ENCODE measurements at places on chromosomes 1 and 21.

DNA sequence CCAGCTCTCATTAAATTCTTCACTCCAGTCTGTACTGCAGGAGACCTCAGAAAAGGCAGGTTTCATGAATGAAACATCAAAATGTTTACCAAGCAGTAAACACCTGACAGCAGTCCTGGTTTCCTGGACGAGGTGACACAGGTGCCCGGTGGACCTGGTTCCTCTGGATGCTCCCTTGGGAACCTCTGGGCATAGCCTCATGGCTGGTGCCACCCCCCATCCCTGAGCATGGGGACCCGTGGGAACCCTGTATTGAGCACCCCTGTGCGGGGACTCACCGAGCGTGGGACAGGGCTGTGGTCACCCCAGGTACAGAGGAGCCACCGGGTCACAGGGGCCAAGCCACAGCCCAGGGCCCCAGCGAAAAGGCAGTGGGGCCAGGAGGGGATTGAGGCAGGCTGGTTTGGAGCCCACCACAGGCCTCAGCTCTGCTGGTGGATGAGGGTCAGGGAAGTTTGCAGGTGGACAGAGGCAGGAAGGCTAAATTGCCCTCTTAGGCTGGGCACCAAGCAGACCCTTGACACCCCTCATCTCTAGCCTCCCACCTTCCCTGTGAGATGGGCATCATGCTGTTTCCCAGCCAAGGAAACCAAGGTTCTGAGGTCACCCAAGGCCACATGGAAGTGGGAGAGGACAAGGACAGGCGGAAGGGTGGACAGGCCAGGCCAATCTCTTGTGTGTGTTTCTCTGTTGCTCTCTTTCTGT lies 158.4 kb downstream of the PTPRU start:
- no peak for DNase-seq

DNA sequence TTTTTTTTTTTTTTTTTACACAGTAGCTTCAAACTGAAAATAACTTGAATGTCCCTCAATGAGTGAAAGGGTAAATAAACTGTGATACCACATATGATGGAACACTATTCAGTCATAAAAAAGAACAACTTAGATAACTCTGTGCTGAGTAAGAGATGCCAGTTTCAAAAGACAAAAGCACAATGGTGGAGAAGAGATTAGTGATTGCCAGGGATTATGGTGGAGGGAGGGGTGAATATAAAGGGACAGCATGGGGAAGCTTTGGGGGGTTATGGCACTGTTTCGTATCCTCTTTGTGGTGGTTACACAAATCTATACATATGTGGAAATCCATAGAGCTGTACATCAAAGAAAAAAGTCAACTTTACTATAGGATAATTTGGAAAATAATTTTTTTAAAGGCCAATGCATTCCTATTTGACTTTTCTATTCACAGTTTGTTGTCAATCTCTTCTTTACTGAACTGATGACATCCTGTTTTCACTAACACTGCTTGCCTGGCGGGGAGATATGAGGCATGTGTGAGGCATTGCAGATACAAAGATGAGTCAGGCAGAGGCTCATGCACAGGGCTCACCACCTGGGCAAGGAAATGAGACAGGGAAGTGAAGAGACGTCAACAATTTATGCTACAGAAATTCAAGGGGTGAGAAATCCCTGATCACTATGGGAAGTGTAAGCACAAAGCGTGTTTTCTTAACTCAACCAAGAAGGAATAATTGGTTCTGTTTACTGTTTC lies 302.7 kb downstream of the DUSP10 start:
- peak; percentile 72 for DNase-seq

DNA sequence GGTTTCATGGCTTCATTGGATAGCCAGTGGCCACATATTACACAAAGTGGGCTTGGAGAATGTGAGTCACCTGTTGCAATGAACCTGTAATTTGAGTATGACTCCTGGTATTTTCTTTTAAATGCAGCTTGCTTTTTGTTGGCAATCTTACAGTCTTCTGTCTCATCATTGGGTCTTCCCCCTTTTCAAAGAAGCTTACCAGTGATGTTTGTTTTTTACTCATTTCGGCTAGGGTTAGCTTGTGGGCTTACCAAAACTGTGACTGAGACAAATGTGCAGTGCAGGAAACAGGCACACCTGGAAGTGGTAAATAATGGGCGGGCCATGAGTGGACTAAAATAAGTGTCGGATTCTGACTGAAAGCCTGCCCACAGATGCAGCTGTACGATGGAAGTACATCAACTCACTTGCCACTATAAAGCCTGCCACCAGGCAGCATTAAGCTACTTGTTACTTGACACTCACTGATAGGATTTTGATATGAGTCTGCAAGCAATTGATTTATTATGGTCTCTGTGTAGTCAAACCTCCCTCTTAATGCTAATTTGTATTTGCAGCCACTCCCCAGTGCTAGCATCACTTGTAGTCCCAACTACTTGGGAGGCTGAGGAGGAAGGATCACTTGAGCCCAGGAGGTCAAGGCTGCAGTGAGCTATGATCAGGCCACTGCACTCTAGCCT lies 4.2 kb downstream of the HHAT start:
- DNase-seq: peak; percentile 74

DNA sequence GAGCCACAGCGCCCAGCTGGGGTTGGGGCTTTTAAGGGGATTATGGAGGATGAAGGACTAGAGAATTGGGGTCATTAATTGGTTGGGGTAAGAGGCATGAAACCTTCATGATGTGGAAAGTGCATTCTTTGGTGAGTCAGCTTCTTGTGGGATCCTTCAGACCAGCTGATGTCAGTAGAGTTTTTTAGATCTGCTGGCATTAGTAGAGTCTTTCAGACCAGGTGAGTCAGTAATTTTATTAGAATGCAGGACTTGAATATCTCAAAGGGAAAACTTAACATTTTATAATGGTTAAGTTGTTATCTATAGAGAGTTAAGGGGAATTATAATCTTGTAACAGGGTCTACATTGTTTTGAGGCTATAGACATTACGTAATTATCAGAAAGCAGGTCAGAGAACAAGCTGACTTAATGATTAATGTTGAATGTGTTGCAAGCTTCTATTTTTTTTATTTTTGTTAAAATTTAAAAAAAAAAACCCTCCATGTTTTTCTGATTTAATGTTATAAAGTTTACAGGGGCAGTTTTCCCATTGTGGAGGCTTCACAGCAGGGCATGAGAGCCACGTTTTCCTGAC lies 160.9 kb upstream of the FMN2 start:
- DNase-seq: no peak

GRCh38 chr1:235513495-235514366 lies 9.5 kb upstream of the B3GALNT2 start:
- DNase-seq: no peak

DNA sequence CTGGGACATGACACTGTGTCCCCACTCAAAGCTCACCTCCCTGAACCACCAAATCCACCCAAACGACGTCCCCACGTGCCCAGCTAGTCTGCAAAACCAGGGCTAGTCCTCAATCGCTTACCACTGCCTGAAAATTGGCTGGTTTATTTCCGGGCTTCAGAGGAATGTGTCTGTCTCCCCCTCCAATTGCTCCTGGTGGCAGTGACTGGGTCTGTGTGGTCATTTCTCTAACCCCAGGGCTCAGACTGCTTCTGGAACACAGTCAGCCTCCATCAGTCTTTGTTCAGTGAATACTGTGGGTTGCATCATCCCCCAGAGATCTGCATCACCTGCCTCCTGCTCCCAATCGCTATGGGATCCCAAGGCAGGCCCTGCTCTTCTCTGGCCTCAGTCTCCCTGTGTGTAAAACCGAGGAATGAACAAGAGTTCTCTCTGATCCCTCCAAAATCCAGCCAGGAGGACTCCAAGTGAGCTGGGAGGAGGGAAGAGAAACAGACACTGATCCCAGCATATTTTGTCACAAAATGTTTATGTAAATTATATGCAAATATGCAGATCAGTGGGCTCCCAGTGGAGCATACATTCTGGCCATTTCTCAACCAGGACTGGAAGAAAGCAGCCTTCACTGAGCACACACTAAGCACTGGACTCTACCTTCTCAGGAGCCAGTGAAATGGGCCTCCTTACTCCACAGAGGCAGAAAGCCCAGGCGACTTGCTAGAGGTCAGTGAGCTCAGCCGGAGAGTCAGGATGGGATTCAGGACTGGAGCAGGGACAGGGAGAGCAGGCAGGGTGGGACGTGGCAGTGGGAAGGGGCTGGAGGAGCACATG lies 20.9 kb downstream of the SDC3 start:
- no peak for DNase-seq

DNA sequence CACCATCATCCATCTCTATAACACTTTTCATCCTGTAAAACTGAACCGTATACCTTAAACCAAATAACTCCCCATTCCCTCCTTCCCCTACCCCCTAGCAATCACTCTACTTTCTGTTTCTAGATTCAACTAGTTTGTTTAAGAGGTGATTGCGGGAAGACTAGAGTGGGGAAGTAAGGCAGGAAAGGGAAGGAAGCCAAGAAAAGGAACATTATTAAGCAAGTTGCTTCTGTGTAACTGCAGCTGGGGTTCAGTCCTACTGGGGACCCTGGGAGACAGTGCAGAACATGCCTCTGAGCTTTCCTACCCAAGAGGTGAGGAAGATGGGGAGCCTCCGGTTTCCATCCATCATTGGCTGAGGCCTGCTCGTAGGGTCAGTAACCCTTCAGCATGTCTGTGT lies 28.9 kb upstream of the H3-3A start:
- no peak for DNase-seq

DNA sequence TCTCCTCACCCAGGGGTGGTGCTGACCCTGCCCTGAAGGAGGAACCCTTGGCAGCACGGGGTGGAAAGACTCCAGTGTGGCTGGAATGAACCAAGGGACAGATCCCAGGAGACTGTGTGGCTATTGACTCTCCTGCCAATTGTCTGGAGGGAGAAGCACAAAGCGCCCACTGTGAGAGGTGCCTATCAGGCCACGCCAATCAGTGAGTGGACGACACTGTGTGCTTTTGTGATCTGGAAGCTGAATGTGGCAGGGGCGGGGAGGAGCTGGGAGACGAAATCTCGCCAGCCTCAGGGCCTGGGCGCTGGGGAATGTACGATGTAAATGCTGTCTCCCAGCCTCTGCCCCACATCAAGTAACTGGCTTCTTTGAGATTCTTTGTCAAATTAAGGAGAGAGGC lies 167.1 kb downstream of the ZBTB18 start:
- no peak for DNase-seq

Measured in activated CD4-positive, alpha-beta memory T cell treated with anti-CD3 and anti-CD28 coated beads, Interleukin-2, amount 10 ng/mL, durations not matched to agents 7 days and 5 days (primary cell).